Kidney tubule cell (primary cell): ENCODE measurements at places on chromosomes 16 and 17.
A peak's percentile ranks its signal among the peaks of the same experiment; 100 is the strongest.

DNA sequence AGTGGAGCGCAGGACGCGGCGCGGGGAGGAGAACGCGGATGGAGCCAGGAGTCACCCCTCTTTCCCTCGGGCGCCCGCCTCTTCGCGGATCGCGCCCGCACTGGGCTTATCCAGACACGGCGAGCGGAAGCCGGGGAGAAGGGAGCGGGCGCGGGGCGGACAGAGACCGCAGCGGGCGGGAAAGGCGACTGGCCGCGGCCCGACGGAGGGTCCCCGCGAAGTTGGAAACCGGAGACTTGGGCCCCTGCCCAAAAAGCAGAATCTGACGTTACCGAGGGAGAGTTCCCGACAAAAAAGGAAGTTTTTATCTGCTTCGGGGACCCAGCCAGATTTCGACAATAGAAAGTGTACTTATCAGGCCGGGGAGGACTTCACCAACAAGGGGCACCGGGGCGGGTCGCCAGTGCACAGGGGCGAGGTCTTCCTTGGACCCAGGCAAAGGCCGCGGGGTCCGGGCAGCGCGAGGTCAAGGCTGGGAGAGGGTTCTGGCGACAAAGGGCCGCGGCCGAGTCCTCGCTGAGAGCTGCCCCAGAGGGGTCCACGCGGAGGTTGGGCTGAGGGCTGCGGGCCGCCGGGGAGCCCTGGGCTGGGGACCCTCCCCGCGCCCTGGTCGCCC is 519 bp downstream of the ST6GALNAC2 start:
- no peak for DNase-seq

GRCh38 chr17:60599220-60599619 is 773 bp upstream of the PPM1D start:
- DNase-seq: no peak

DNA sequence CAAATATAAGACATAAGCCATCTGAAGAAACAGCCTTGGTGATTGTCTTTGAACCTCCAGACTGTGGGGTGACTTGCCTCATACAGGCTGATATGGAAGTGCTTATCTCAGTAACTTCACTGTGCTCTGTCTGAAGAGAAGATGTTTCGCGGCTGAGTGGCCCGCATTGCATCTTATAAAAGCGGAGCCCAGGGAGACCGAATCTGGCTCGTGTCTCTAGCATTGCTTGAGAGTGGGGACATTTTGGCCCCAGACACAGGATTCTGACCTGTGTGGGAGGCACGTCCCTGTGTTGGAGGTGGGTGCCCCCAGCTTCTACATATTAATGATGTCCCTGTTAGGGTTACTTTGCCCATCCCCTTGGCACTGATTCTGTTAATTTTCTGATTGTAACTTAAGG is 66.4 kb downstream of the METRNL start:
- no peak for DNase-seq

DNA sequence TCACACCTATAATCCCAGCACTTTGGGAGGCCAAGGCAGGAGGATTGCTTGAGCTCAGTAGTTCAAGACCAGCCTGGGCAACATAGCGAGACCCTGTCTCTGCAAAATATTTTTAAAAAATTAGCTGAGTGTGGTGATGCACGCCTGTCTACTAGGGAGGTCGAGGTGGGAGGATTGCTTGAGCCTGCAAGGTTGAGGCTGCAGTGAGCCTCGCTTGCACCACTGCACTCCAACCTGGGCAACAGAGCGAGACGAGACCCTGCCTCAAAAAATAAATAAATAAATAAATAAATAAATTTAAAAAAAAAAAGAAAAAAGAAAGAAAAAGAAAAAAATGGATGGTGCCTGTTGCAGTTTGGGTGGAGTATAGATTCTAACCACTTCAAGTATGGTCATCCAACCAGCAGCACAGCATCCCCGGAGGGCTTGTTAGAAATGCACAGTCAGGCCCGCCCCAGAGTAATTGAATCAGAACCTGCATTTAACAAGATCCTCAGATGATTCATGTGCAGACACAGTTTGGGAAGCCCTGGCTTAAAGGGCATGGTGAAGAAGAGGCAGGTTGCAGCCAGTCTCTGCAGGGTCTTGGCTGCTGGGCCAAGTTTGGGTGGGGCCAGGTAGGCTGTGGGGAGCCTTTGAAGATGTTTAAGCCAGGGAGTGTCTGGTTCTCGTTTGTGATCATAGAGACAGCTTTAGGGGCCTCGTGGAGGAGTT is 40.8 kb downstream of the MRC2 start:
- no peak for DNase-seq

- no peak for DNase-seq
Measured at GRCh38 chr16:81752876-81753227, 26.2 kb upstream of the PLCG2 start.

- no peak for DNase-seq
Measured at GRCh38 chr17:65896889-65897288, 295.0 kb downstream of the CEP112 start.

GRCh38 chr17:7191571-7192270 is 12.6 kb upstream of the ASGR1 start:
- peak; percentile 10 for DNase-seq

DNA sequence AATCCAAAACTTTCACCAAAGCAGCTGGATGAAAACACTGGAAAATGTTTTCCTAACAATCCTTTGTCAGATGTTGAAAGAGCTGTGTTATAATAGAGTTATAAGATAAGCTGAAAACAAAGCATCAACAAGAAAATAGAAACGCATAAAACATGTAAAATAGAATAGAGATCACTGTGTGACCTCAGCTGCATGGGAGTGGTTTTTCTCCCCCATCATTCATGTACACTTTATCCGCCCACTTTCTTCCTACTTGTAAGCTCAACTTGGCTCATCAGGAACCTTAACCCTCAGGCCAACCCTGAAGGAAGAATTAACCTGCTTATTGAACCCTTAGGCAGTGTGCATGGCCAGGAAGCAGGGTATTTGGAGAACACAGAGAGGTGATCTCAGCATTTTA is 238.5 kb upstream of the PMFBP1 start:
- no peak for DNase-seq
